Erythroblast (primary cell): ENCODE measurements at places on chromosomes 5 and 9.

DNA sequence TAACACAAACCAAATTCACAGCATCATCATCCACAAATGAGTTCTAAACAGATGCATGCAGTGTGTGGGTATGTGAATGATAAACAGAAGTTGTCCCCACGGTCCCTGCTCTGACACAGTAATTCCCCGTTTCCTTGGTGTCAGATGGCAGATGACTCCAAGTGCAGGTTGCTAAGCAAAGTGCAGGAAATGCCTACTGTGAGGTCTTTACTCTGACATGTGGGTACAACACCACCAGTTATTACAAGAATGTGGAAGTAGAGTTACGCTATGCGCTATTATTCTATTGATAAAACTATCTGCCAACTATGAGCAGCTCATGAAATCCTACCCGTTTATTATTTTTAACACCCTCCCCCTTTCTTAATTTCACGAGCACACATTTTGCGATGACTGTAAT is 448.9 kb downstream of the BNC2 start:
- DNase-seq: no peak

DNA sequence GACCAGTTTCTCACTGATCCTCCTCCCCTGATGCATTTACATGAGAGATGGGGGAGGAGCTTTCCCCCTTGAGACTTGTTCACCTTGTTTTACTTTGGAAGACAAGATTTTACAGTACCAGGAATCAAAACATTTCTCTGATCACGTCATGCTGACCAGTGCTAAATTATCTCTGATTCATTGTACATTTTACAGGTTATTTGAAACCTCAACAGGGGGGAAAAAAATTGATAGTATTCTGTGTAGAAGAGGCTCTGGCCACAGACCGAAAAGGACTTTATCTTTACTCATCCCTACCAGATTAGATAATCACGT is 133.9 kb downstream of the GRIA1 start:
- DNase-seq: no peak

GRCh38 chr5:17813214-17813613 is 179.0 kb downstream of the TAF11L14 start:
- no peak for DNase-seq

- no peak for DNase-seq
Observed at GRCh38 chr9:7094052-7094451, 336.3 kb downstream of the KDM4C start.

GRCh38 chr5:51227963-51228470 is 155.2 kb upstream of the ISL1 start:
- DNase-seq: no peak

- no peak for DNase-seq
Observed at GRCh38 chr9:117704024-117704575, at the start of gene TLR4. TSS of gene TLR4 (plus strand) at chr9:117704403. CDS start at chr9:117704473, 70 bp downstream.

GRCh38 chr9:111917201-111917600 is 20.6 kb downstream of the UGCG start:
- no peak for DNase-seq

DNA sequence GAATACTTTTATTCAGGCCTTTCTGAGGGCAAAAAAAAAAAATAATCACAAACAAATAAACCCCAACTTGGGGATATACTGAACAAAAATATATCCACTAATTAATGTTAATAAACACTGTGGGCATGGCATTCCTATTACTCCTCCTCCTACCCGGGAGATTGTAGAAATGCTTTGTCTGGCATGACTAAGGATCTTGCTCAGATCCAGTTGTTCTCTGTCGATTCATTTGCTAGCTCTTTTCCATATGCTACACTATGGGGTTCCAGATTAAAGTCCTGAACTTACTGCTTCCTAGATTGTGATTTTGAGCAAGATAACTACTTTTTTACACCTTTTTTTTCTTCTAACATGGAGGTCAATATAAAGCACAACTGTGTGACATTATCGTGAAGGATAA is 102.2 kb upstream of the PRR16 start:
- no peak for DNase-seq

DNA sequence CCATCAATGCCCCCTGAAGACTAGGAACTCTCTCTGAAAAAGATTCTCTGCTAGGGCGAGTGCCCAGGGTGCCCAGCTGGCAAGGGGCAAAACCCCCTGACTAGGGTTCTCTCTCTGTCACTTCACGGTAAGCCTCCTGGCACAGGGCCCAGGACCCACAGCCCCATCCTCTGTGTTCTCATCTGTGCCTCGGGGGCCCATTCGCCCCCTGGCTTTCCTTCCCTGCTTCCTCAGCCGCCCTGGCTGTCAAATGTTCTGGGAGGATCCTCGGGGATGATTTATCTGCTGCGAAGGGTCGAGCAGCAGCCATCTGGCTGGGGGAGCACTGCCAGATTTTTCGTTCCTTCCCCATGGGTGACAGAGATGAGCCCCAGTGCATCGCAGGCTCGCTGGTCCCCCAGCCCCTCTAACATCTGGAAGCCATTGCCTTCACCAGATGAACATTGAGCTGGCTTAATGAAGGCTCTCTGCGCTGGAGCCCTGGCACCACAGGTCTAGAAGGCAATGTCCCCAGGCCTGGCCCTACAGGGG is 24.2 kb downstream of the HMCN2 start:
- no peak for DNase-seq

DNA sequence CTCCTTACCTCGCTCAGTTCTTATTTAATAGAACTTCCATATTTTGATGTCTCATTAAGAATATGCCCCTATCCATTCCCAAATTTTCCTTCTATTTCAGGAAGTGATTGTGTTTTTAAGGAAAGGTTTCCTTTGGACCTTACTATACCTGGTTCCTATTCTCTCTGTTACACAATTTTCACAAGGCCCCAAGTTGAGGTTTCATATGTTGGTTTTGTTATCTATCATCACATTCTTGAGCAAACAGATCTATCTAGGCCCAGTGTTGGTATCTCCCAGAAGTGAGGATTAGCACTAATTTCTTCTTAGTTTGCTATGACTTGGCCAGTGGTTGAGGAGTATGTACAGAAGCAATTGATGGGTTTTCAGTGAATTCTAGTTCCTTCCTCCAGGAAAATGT is 41.5 kb downstream of the ALG2 start:
- no peak for DNase-seq

DNA sequence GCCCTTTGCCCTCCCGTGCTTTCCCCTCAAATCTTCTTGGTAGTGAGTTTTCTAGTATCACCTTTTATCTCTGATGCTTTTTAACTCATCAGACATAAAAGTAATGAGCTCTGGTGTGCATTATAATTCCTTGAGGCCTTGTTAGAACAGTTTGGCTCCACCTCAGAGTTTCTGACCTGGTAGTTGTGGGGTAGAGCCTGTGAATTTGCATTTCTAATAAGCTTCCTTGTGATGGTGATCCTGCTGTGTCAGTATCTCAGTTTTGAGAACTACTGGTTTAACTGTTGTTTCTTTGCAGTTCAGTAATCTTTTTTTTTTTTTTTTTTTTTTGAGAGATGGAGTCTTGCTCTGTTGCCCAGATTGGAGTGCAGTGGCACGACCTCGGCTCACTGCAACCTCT is 31.1 kb downstream of the UBE2D2 start:
- no peak for DNase-seq

GRCh38 chr5:134580001-134580460 is 52.6 kb downstream of the SAR1B start:
- no peak for DNase-seq

- DNase-seq: no peak
Observed at GRCh38 chr5:68711293-68712200, 382.3 kb upstream of the SLC30A5 start.

DNA sequence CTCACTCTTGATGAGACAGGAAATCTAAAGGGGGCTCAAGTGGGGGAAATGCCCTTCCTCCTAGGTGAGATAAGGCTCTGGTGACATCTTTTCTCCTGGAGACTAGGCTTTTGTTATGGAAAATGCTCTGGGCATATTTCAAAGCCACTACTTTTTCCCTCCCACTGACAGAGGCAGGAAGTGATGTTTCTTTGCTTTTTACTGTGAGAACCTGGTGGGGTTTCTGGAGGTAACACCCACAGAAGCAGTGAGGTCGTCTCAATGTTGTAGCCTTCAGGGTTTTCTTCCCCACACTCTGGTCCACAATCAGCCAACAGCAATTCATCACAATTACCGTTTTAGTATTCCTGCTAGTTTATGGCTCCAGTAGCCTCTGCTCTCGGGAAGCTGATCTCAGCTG is 41.4 kb upstream of the FAM240B start:
- no peak for DNase-seq

DNA sequence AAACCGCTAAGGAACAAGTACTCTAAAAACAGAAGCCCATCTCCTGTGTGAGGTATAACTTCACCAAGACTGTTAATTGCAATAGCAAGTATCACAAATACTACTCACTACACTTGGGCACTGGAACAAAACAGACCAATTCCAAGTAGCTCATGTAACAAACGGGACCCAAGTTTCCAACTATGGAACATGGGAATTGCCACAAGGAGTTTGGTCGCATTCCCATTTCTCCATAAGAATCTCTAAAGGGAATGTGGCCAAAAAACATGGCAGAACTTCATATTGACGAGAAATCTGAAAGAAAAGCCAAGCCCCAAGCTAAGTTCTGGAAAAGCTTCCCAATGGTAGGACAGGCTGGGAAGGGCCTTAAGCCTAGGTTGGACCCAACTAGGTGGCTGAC is 162.5 kb downstream of the MAPKAP1 start:
- no peak for DNase-seq

GRCh38 chr9:15253786-15254185 is 53.2 kb downstream of the TTC39B start:
- no peak for DNase-seq

DNA sequence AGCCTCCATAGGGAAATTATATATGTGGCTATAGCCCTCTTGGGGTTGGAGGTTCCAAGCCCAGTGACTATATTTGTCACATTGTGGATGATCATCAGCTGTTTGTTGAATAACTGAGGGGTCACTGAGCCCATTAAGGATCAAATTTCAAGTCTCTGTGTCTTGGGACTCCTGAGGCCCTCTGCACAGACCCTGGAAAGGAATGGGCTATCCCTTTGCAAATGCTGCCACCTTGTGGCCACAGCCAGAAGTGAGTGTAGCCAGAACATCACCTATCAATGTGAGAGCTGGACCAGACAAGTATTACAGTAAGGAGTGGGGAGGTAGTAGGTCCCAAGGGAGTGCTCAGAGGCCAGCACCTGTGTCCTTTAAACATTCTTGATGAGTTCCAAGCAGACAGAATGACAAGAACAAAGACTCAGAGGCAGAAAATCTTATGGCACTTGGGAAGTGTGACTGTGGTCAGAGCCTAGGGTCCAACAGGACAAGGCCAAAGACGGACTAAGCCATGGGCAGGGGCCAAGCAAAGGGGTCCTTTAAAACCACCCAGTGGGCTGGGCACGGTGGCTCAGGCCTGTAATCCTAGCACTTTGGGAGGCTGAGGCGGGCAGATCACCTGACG is 8.2 kb downstream of the RPP25L start:
- peak; percentile 71 for DNase-seq

- peak; percentile 66 for DNase-seq
Observed at GRCh38 chr5:132526974-132527564, 16.3 kb downstream of the IL5 start.

GRCh38 chr5:66249920-66250319 is 105.8 kb downstream of the SREK1 start:
- DNase-seq: no peak

DNA sequence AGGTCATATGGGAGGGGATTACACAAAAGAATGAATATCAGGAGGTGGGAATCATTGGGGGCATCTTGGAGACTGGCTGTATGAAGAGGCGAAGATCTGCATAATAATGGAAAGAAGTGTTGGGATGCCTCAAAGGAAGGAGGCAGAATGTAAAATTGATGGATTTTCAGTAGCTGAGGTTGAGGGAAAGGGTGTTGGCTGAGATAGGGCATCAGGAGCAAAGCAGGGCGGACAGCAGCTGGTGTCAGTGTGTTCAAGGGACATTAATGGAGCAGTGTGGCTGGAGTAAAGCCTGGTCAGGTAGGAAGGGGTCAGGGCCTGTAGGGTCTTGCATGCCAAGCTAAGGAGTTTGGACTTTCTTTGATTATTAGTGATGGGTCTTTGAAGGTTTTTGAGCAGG is 65.2 kb upstream of the TNFAIP8 start:
- peak; percentile 7 for DNase-seq

DNA sequence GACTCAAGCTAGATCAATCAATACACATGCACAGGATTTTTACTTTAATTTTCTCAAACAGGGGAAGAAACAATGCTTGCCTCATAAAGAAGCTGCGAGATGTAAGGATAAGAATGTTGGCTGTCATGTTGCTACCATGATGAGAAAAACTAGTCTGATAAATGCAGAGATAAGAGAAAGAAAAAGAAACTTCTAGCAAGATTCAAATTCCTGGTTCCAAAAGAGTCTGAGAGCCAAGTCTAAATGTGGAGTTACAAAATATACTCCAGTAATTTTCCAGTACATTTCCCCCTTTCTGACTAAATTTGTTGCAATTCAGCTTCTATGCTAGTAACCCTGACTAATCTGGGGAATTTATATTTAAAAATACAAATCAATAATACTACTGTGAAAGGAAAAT is 10.4 kb upstream of the ANXA1 start:
- DNase-seq: no peak

DNA sequence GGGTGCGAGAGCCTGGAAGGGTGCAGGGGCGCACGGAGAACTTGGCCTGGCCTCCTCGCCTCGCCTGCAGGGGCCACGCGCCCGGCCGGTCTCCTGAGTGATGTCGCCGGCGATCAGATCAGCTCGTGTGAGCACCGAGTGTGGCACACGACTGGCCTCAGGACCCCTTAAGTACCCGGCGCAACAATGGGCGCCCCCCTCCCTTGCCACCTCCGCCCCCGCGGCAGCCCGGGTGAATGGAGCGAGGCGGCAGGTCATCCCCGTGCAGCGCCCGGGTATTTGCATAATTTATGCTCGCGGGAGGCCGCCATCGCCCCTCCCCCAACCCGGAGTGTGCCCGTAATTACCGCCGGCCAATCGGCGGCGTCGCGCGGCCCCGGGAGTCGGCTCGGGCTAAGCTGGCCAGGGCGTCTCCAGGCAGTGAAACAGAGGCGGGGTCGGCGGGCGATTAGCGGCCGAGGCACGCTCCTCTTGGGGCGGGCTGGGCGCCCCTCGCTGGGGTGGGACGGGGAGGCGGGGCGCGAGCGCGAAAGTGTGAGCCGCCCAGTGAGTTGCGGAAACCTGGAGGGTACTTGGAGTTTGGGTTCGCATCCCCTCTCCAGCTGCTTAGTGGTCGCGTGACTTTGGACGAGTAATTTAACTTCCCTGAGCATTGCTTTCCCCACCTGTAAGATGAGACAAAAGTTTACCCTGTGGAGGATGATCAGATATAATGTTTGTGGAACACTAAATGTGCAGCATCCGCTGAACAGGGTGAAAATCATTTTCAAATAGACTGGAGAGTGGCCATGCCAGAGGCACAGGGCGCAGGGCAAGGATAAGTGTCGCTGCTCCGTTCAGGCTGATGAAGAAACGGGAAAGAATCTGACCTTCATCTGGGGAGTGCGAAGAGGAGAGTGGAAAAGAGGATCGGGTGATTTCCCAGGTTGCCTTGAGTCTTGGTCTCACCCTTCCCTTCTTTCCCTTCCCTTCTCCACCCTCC is at the start of gene NEUROG1:
TSS of gene NEUROG1 (minus strand) at position 145 of the 982 bp plus-strand sequence. CDS start 274 bp downstream, outside the sequence.
- peak; percentile 45 for DNase-seq

- no peak for DNase-seq
Observed at GRCh38 chr5:118270526-118270925, 717.8 kb downstream of the DTWD2 start.

GRCh38 chr5:154858972-154859871 is 795 bp downstream of the CNOT8 start:
- peak; percentile 71 for DNase-seq

- no peak for DNase-seq
Observed at GRCh38 chr5:10581867-10582511, 18.1 kb downstream of the ANKRD33B start.
